ENCODE measurements at places on chromosomes 1 and 21.

- DNase-seq, result peak; percentile 97
These were observed 85.7 kb downstream of the BRINP2 start for GRCh38 chr1:177256153-177257075.

GRCh38 chr1:217088521-217089284, 365.5 kb upstream of the ESRRG start:
- DNase-seq, result no peak

DNA sequence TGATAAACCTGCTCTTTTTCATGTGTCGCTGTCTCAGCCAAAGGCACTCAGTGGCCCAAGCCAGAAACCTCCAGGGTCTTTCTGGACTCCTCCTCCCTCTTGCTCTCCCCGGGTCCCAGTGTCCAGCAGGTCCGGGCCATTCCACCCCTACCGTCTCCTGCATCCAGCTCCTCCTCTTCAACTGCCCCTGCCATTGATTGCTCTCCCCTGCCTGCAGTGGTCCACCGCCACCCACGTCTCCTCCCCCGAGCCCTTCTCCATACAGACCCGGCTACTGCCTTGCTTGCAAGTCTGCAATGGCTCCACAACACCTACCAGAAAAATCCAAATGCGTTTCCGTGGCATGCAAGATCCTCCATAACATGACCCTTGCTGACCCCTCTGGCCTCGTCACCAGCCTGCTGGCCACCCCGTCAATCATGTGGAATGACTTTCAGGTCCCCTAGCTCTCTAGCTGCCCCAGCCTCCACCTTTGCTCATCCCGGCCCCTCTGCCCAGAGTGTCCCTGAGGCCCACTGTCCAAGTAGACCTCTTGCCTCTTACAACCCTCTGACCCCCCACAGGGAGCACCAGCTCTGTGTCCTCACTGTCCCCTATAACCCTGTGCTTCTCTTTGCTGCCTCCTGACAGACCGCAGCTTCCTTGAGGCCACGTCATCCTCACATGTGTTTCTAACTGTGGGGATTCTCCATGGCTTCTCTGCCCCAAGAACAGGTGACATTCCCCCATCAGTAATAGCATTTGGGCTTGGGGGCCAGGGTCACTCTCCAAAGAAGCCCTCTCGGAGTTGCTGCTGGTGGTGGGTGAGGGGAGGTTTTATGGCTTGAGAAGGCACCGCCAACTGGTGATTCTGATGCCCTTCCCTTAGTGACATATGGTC, 15.0 kb downstream of the CACNA1S start:
- no peak for DNase-seq

- no peak for DNase-seq
These were observed 27.7 kb downstream of the AGO3 start for GRCh38 chr1:35958558-35958957.
